ENCODE measurements at places on chromosomes 16 and 17. TPM values are rescaled to one million over a fixed set of nuclear protein-coding genes. Genes with fewer than 3 reads are reported as not detected.

The VPS35L gene
- 83.4 TPM for total RNA-seq

DNA sequence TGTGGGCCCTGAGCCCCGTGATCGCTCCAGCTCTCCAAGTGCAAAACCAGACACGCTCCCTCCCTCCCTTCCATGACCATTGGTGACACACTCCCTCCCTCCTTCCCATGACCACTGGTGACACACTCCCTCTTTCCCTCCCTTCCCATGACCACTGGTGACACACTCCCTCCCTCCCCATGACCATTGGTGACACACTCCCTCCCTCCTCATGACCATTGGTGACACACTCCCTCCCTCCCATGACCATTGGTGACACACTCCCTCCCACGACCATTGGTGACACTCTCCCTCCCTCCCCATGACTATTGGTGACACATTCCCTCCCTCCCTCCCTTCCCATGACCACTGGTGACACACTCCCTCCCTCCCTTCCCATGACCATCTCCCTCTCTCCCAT lies 56.3 kb downstream of the LMF1 start:
- DNase-seq, result no peak

The MYL11 gene
- total RNA-seq, result 2.2 TPM

The FBXL20 gene
- total RNA-seq, result 21.9 TPM

DNA sequence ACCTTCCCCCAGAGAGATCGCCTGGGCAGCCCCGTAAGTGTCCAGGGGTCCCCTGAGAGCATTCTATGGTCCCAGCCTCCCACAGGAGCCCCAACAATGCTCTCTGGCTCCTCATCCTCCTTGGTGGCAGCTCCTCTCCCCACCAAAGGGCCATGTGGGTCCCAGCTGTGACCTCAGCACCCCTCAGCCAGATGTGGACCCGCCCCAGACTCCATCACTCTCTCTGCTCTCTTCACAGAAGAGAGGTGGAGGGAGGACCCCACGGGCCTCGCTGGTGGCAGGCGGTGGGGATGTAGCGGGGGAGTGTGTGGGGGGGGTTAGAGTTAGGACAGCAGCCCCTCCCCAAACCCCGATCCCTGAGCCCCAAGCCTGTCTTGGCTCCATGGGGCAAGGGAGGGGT lies 41.0 kb downstream of the SOCS3 start:
- DNase-seq, result no peak

The EVI2A gene
- total RNA-seq, result not detected

All from chondrocyte (in vitro differentiated cells).